ENCODE measurements at places on chromosomes 1 and 21.

GRCh38 chr1:21778405-21778727 is 4.6 kb downstream of the USP48 start:
- no peak for DNase-seq

- no peak for DNase-seq
Measured at GRCh38 chr1:55503663-55504305, 288.6 kb upstream of the USP24 start.

DNA sequence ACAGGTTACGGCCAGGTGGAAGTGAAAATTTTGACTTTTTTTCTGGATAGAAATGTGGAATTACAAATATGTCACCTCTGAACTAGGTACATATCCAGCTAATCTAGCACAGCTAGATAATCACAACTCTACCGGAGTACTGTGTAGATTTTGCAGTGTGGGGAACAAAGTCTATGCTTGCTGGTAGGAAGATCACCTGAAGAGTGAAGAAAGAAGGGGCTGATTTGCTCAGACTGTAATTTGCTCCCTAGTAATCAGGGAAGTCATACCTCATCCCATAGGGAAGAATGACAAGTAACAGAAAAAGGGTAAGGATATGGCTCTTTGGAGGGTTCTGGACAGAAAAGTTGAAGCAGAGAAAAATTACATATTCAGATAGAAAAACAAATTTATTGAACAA is 319.6 kb upstream of the TMPRSS15 start:
- DNase-seq = no peak

GRCh38 chr21:21457077-21457476 is 458.9 kb downstream of the NCAM2 start:
- no peak for DNase-seq

- DNase-seq = no peak
Measured at GRCh38 chr1:180160357-180160756, 5.7 kb downstream of the QSOX1 start.

Measured in retina (tissue), 1 donor.